ENCODE measurements at places on chromosomes 12 and 14.

GRCh38 chr14:95502381-95502950 is 14.0 kb downstream of the SYNE3 start:
- no peak for DNase-seq

GRCh38 chr12:121189619-121190155 is 20.2 kb upstream of the P2RX4 start:
- no peak for DNase-seq

GRCh38 chr14:100780646-100781355 is 45.1 kb upstream of the MEG3 start:
- no peak for DNase-seq

DNA sequence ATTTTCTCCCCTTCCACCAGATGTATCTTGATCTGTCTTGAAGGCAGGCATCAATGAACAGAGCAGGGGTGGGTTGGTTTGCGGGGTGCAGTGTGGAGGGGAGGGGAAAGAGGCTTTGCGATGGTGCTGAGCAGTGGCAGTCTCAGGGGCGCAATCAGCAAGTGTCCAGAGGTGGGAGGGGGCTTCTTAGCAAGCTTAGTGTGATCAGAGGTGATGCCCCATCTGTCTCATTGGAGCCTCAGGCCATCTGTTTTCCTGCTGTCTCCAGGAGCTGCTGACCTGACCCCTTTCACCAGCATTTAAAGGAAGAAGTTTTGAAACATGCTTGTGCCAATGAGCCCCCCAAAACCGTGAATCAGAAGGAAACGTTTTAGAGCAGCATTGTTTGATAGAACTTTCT is 187.7 kb upstream of the LHX5 start:
- no peak for DNase-seq

- DNase-seq: no peak
These were observed 1.2 kb upstream of the LRRK2 start for GRCh38 chr12:40223646-40224045.

GRCh38 chr12:89064780-89065179 is 287.5 kb downstream of the DUSP6 start:
- DNase-seq: peak; percentile 57

- no peak for DNase-seq
These were observed 8.4 kb upstream of the SALL2 start for GRCh38 chr14:21534576-21534975.

DNA sequence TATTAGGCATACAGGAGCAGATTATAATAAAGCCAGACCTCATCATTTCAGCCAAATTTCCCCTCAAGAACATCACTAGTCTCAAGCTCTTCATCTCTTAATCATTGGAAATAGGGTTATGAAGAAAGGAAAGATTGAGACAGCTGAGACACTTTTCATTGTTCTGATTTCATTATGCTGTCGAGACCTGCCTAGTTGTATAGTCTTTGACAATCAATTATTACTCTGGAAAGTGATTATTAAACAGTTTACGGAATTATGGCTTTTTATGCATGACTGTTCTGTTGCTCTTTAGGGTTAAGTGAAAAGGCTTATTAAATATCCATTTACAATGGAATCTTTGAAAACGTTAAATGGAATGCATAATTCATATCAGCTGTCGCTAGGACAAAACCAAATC is 48.3 kb downstream of the TTC6 start:
- DNase-seq: no peak

DNA sequence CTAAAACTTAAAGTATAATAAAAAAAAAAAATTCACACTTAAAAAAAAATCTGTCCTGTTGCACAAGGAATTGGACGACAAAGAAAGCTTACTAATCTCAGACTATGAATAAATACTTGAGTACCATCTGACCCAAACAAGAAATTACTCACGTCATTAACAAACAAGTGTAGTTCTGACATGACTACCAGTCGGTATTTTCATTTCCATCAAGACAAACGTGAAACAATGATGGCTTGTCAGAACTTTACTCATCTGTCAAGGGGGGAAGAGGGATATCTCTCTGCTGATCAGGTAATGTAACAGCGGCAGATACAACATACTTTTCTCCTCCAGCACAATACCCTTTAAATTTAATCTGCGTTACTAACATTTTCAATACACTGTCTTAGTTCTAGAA is 78.3 kb downstream of the CDK17 start:
- no peak for DNase-seq

GRCh38 chr12:56565510-56566101 is 44.0 kb downstream of the RBMS2 start:
- peak; percentile 81 for DNase-seq

- no peak for DNase-seq
These were observed 37.1 kb upstream of the STON2 start for GRCh38 chr14:81437244-81437643.

DNA sequence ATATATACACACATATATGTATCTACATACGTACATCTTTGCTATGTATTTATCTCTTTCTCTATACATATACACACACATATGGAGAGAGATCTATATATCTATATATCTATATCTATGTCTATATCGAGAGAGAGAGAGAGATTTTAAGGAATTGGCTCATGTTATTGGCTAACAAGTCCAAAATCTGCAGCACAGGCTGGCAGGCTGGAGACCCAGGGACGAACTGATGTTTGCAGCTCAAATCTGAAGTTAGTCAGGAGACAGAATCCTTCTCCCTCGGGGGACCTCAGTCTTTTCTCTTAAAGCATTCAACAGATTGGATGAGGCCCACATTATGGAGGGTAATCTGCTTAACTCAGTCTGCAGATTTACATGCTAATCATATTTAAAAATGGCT is 40.7 kb upstream of the DACT1 start:
- no peak for DNase-seq

DNA sequence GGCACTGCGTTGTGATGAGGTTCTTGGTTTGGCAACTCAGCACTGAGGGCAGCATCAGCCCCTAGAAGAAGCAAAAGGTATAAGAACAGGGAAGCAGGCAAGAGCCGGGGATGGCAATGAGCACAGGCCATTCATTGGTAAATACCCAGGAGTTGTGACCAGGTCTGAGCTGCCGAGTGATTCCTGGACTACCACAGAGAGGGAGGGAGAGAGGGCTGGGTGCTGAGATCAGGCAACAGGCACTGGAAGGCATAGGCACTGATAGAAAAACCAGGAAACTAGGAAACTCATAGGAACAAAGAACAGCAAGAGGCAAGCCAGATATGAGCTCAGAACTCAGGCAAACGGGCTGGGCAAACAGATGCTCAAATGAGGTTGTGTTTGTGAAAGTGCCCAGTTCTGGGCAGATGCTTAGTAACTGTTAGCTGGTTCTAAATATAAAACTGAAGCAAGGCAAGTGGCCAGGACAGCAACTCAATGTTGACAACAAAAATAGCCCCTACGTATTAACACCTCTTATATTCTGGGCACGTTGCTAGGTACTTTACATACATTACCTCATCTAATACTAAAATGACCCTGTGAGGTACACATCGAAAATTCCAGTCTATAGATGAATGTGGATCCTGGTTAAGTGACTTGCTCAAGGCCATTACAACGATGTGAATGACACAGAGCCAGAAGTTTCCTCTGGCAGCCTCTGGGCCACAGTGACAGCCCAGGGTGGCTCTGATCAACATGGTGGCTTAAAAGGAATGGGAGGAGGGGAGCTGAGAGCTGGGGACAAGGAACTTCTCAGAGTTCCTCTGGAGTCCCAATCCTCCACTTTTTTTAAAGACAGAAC is 121.1 kb downstream of the PRMT8 start:
- no peak for DNase-seq

DNA sequence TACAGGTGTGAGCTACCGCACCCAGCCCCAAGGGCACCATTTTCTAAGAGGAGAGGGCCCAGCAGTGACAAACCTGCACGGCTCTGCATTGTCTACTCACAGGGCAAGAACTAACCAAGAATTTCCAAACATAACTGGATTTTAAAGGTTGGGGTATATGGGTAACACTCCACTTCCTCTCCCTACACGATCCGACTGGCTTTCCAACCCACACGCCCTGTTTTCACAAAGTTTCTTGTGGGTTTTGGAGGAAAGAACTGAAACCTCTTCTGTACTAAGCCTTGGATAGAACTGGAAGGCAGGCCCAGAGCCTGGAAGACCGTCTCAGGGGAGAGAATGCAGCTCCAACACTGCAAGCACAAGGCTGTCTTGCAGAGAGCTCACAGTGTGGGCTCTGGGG is 24.9 kb downstream of the SNRNP35 start:
- DNase-seq: no peak

GRCh38 chr12:122834921-122835749 is at the start of gene HIP1R:
HIP1R (plus strand) TSS chr12:122835457; CDS start chr12:122835551, 94 bp downstream.
- peak; percentile 48 for DNase-seq

GRCh38 chr12:16504200-16504599 is 101.8 kb downstream of the LMO3 start:
- DNase-seq: no peak

DNA sequence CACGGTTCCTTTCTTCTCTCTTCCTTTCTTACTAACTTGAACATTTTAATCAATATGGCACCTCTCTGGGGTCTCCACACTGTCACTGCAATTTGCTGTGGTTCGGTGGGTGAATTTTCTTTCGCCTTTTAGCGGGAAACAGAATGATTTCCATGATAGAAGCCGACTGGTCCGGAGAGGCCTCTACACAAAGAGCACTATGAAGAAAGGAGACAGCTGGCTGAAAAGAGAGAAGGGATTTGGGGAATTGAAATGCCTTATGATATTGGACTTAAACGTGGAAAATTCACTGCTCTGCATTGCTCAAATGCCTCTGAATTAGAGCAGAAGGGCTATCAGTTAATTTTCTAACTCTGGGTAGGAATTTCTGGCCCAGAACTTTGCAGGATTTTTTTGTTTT is 55.9 kb downstream of the KCNA5 start:
- DNase-seq: no peak

- no peak for DNase-seq
These were observed 22.6 kb upstream of the CRACR2A start for GRCh38 chr12:3775385-3776035.

DNA sequence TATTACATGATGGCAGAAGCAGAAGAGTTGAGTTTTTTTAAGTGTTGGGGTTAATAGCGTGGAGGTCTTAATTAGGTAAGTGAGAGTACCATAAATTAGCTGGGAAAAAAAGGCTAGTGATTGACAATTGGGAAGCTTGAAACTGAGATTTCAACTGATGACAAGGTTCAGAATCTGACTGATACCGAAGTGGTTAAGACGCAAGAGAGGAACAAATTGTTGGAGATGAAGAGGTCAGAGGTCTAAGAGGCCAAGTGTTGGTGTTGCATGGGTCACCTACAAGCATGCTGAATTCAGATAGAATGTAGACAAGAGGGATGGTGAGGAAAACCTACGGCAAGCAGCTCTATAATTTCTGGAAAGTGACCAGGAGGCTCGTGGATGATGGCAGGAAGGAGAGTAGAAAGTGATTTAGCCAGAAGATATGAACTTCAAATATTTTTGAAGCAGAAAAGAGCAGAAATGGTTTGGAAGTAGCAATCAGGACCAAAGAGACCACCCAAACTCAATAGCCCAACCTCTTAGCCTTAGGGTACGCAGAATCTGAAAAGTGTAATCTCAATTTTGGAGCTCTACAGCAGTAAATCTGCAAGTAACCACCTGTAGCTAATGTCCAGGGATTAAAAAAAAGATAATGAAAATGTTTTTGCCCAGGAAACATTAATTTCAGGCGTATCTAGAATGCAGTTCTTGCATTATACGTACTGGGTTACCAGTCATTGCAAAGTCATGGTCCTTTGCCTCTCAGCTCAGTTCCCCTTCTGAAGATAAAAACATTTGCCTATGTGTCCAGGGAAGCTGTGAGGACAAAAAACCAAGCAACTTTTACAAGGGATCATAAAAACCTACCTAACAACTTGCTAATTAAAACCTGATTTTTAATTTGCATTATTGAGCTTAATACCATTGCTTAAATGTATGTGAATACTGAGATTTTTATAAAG is 1.7 kb upstream of the TMPO start:
- DNase-seq: no peak

- DNase-seq: peak; percentile 25
These were observed 118.2 kb upstream of the TMCC3 start for GRCh38 chr12:94768398-94769046.

GRCh38 chr12:57723630-57723962 is 14.9 kb downstream of the AGAP2 start:
- no peak for DNase-seq

DNA sequence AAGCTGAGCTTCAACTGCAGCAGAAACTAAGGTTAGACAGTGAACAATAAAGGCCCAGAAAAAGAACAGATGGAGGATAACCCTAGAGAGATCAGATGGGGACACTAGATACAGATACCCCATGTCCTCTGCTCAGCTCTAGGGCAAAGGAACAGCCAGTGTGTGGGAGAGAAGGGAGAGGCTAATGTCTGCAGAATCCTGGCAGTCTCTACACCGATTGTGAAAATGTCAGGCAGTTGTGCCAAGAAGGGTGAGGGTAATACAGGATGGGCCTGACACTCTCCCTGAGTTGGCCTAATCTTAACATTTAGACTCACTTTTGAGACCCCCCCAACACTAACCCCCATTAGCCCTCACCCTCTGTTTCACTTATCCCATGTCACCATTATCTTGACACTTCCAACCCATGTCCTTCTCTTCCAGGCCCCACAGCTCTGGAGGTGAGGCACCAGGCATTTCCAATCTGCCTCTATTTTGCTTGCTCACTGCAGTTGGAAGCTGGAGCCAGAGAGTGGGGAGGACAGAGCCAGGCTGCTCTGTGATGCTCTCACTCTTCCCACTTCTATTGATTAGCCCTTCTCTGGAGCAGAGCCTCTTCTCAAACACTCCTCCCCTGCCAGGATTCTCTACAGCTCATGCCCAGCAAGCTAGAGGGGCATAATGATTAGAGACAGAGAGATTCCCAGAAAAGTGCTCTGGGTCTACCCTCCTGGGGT is 3.0 kb upstream of the BLOC1S1 start:
- DNase-seq: no peak

GRCh38 chr12:128829861-128830504 is 6.2 kb upstream of the SLC15A4 start:
- DNase-seq: no peak

DNA sequence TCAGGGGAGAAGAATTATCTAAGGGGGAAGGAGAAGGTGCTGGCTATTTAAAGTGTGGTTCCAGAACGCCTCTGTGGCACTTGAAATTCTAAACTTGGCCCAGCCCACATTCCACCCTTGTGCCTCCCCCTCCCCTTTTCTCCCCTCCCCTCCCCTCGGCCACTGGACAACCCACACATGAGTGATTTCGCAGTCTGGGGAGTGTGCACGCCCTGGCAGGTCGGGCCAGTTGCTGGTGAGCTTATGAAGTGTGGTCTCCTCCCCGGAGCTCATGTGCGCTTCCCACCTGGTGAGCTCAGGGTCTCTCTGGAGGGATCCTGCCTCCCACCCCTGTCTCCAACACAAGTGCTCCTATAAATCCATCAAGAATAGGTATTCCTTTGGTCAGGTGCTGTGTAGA is at the start of gene SLC6A13:
SLC6A13 (minus strand) TSS at position 20 of the 400 bp plus-strand sequence. CDS start 2,784 bp downstream, outside the sequence.
- no peak for DNase-seq
